Non-pigmented ciliary epithelial cell (primary cell): ENCODE measurements at places on chromosomes 6 and 20.

- no peak for DNase-seq
Measured at GRCh38 chr6:17808609-17809008, 101.9 kb upstream of the NUP153 start.

DNA sequence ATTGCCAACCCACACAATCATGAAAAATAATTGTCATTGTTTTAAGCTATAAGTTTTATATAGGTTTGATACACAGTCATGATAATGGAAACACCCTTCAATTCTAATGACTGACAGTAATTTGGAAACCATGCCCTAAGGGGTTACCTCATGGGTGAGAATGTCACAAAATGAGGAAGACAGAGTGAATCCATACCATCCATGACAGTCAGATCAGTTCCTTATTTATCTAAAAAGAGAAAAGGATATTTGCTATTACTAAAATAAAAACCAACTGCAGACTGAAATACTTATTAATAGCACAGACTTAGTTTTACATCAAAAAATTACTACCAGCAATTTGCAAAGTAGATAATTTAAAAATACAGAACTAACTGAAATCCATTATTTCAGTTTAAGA is 437.8 kb downstream of the UTRN start:
- no peak for DNase-seq

GRCh38 chr6:56663344-56663743 is 20.7 kb upstream of the DST start:
- no peak for DNase-seq

- no peak for DNase-seq
Measured at GRCh38 chr6:75748743-75749538, at the start of gene MYO6. MYO6 (plus strand) TSS chr6:75749239; CDS start chr6:75817548, 68,309 bp downstream.

- peak; percentile 70 for DNase-seq
Measured at GRCh38 chr6:156729248-156729647, 47.9 kb upstream of the ARID1B start.

DNA sequence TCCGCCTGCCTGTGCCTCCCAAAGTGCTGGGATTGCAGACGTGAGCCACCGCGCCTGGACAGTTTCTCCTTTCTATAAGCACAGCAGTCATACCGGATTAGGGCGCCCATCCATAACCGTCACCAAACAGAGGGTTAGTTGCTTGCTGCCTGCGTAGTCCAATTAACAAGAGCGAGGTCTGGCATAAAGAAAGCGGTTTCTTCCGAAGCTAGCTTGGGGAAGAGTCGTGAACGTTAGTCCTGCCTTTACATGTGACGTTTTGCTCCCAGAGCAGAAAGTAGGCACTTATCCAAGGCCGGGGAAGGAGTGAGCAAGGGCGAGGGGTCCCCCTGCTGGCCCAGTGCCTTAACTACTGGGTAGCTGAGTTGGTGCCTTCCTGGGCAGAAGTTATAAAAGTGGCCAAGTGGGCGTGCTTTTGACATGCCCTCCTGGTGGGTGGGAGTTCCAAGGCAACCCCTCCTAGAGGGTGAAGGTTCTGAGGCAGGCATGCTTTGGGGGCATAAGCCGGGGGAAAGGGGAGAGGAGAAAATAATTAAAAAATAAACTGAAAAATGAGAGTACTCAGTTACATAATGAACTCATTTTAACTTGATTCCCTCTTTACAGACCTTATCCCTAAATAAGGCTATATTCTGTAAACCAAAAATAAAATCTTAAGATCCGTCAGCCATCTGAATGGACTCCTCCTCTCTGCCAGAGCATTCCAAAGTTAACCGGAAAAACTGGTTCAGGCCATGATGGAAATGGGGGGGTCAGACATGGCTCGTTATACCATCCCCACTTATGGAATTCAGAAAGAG is 88.0 kb downstream of the FAM217A start:
- peak; percentile 73 for DNase-seq

DNA sequence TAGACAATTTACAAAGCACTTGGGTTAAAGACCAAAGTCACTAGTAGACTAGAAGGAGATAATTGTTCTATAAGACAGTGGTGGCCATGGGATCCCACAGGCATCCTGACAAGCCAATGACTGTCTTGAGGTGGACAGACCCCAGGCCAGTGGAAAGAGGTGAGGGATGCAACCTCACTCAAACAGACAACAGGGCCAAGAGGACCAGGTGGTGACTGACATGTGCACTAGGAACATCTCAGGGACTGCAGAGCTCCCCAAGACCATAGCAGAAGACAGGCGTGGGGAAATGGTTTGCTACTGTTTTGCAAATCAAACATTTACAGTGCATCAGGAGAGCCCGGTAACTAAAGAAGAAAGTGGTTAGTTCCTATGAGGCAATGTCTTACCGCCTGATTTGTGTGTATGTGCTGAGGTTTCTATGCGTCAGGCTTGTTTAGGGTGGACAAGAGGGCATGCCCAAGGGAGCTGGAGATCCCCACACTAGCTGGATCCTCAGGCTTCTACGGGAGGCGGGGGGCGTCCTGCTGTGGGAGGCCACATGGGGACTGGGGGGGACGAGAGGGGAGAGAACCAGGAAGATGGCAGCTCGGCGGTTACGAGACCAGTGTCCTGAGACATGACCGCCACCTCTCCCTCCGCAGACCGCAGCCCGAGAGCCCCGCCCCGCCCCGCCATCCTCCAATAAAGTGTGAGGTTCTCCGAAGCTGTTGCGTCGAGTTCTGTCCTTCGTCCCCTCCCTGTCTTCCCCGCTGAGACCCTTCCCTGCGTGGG is 623 bp upstream of the MRPS26 start:
- peak; percentile 59 for DNase-seq

DNA sequence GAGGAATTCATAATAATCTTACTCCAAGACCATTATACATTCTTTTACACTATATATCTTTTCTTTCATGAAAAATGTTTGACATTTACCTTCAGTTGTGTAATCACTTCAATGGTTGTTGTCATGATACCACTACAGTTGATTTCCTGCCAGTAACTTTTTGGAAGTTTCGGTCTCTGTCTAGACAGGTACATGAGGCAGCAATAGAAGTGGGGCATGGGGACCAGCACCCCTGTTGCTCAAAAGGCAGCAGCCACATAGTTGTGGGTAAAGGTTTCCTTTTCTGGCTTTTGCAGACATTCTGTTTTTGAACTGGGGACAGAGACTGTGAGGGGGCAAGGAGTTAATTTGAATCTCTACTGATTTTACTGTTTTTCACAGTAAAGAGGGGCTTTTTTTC is 14.1 kb downstream of the SAMD5 start:
- no peak for DNase-seq

GRCh38 chr6:12555267-12555666 is 161.3 kb upstream of the PHACTR1 start:
- DNase-seq, result no peak

GRCh38 chr6:119347466-119348095 is 2.0 kb downstream of the MAN1A1 start:
- DNase-seq, result no peak

- DNase-seq, result no peak
Measured at GRCh38 chr6:138416206-138416605, 12.2 kb downstream of the HEBP2 start.

GRCh38 chr20:40962733-40963504 is 65.7 kb upstream of the TOP1 start:
- no peak for DNase-seq

DNA sequence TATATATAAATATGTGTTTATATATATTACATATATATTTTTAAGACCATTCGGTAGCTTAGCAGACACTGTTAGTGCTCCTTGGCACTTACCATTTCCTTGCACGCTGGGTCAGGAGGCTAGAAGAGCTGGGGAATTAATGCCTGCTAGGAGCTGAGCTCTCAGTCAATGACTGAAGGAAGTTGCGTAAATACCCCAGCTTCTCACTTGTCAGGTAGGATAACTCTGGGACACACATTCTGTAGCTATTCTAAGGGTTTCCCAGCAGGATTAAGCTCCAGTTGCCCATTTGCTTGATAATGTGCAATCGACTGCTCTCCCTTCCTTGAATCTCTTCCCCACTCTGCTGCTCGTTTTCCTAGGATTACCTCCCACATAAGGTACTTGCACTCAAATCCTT is 15.7 kb upstream of the DNAAF9 start:
- no peak for DNase-seq

DNA sequence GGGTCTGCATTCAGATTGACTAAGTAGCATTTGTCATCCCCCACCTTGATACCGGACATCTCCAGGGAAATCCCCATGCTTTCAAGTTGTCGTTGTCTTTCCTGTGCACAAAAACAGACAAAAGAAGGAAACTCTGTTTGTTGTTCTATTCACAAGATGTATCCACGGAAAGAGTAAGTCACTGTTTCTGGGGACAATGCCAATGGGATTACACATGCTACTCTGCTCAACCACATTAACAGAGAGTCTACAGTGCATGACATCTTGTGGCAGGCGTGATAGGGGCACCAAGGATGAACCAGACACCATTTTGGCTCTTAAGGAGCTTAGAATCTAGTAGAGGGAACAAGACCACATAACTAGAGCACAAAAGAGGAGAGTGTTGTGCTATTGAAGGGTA is 124.4 kb upstream of the NUP153 start:
- DNase-seq, result no peak

DNA sequence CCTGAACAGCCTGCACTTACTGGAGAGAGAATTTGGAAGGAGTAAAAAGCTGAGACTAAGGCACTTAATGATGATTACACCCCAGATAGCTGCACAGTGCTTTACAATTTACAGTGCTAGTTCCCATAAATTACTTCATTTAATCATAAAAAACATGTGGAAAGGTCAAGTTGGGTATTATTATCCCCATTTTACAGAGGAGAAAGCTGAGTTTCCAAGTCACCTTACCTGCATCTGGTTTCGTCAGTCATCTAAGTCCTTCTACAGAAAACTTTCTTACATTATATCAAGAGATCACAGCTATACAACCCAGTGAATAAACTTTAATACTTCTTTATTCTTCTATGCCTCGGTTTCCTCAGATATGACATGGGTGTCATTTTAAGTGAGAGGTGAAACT is 3.3 kb downstream of the PTPRK start:
- no peak for DNase-seq

GRCh38 chr20:53949319-53949839 is 121.0 kb downstream of the BCAS1 start:
- peak; percentile 75 for DNase-seq

- DNase-seq, result no peak
Measured at GRCh38 chr20:47359530-47360296, 3.2 kb upstream of the ZMYND8 start.

- no peak for DNase-seq
Measured at GRCh38 chr20:61044499-61044898, 207.6 kb upstream of the CDH4 start.

DNA sequence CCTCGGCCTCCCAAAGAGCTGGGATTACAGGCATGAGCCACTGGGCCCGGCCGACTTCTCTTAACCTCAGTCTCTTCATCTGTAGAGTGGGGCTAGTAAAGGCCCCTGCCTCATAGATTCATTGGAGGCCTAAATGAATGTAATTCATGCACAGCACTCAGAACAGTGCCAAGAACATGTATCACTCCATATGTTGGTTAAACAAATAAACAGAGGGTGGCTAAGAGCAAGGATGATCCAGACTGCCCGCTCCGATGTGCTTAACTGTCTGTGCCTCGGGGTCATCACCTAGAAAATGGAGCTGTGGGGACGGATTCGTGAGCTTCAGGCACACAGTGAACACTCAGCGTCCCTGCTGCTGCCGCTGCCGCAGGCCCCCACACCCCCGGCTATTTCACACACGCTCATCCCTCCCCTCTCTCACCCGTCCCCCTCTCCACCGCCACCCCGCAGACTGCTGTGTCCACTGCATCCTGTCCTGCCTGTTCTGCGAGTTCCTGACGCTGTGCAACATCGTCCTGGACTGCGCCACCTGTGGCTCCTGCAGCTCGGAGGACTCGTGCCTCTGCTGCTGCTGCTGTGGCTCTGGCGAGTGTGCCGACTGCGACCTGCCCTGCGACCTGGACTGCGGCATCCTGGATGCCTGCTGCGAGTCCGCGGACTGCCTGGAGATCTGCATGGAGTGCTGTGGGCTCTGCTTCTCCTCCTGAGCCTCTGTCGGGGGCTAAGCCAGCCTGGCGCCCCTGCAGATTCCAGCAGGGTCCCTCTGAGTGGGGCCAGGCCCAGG is 14.8 kb downstream of the MDFI start:
- no peak for DNase-seq

DNA sequence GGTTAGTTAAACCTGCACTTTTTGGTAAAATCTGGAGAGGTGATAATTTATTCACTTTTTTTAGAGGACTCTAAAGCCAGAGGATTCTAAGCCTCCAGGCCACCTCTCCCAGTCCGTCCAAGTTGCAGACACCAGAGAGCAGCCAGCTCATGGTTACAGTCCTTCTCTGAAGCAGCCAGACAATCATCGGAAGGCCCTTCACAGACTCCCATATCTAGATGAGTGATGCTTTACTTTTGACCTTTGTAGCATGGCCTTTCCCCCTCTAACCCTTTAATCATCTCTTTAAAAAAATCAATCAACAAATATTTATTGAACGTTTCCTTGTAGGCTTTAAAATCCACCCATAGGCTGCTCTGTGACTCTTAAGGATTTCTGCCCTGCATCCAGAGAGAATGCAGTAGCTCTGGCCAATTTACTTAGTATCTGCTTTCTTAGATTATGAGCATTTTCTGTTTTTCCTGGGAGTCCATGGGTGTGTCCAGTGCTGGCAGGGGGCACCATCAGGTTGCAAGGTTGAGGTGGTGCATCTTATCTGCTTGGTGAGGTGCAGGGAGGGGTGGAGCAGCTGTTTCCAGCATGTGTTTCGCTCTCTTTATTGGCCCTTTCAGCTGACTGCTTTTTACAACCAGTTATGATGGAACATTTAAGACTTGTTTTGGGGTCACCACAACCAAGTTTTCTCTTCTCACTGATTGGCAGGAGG is 58.6 kb downstream of the JARID2 start:
- DNase-seq, result no peak

DNA sequence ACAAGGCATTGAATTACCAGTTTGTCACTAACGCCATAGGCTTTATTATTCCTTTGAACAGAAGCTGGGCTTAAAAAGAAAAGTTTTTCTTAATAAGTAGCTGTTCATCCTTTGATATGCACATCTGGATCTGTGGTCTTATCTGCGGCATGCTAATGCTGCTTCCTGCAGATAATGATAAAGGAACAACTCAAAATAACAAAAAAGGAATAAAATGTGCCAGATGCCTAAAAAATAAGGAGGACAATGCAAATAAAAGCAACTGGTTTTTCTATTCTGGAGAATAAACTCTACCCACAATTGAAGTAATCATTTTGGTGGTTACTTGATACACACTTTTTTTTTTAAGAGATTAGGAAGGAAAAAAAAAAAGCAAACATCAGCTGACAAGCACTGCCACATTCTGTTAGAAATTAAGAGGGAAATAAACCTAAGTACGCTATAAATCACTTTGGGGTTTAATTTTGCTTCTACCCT is 156.8 kb upstream of the SALL4 start:
- DNase-seq, result no peak

GRCh38 chr20:10449270-10449669 is 14.2 kb downstream of the SLX4IP start:
- no peak for DNase-seq
